B cell (primary cell): ENCODE measurements at places on chromosomes 6 and 20. TPM values are rescaled to one million over a fixed set of nuclear protein-coding genes. Genes with fewer than 3 reads are reported as not detected.

Gene R3HDML
- polyA plus RNA-seq, result not detected in 2 replicates

Gene GPSM3
- polyA plus RNA-seq, result 254 and 299 TPM in 2 replicates

Gene GMDS
- polyA plus RNA-seq, result 9.0 and 11.5 TPM in 2 replicates

Gene TP53TG5
- not detected in 2 replicates for polyA plus RNA-seq

Gene FAM229B
- polyA plus RNA-seq, result 0.65 and 1.3 TPM in 2 replicates

- H3K36me3 ChIP-seq, result no peaks in the 10 kb centered on the region
- H3K4me1 ChIP-seq, result no peaks in the 10 kb centered on the region
- no peak overlapping the region for H3K27ac ChIP-seq
- no peak overlapping the region for H3K4me3 ChIP-seq
Observed at GRCh38 chr6:17207281-17207680, 73.9 kb upstream of the RBM24 start.

DNA sequence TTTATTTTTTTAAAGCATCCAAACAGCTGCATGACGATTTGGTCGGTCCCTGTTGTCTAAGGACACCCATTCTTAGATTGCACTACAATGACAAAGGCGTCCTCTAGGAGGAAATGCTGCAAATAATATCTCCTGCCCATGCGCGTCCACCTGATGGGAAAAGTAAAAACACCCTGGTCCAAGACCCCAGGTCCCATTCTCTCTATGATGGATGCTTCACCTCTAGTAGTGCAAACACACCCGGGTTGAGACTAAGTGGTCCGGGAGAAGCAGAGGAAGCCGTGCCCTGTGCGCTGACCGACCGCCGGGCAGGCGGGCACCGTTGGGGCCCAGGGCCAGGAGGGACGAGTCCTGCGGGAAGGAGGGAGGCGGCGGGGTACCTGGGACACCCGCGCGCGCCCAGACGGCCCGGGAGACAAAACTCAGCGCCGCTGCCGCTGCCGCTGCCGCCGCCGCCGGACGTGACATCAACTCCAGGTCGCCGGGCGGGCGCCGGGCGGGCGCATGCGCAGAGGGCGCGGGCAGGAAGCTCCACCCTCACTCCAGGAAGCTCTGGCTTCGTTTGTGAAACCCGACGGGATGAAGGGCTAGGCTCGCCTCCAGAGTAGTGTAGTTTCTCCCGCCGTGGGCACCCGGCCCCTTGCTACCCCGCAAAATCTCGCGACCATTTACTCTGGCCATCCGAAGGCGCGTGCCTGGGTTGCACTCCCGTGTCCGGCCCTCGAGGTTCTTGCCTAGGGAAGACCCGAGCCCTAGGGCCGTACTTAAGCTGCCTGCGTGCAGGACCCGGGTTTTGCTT lies at the start of gene TBC1D7:
Gene TBC1D7, minus strand, starts transcription at position 462 of the 799 bp plus-strand sequence. CDS start 1,639 bp downstream, outside the sequence.
- DNase-seq, result peak; percentile 95
- no peaks in the 10 kb centered on the region for H3K27me3 ChIP-seq
- H3K4me1 ChIP-seq, result peaks cover 15% of the 10 kb centered on the region
- peak within 1 kb of the TSS; percentile 98 for H3K4me3 ChIP-seq

GRCh38 chr6:169567819-169568218 lies 134.0 kb downstream of the WDR27 start:
- no peak overlapping the region for H3K27ac ChIP-seq
- H3K27me3 ChIP-seq, result no peaks in the 10 kb centered on the region
- peaks cover 5% of the 10 kb centered on the region for H3K4me1 ChIP-seq
- H3K4me3 ChIP-seq, result no peak overlapping the region
- DNase-seq, result no peak

DNA sequence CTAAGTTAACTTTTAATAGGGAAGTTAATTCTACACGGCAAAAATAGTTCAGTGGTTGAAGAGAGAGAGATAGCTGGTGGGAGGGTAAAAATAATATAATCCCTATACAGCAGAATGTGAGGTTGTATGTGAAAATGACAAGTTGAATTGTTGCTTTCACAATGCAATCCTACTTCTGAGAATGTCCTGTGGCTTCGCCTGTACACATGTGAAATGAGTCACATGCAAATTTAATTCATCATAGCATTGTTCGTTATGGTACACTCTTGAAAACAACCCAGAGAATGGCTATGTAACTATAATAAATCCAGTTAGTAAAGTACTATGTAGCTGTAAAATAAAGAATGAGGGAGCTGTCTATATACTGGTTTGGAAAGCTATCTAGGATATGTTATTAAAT lies 46.0 kb upstream of the HINT3 start:
- no peak overlapping the region for H3K4me3 ChIP-seq
- no peaks in the 10 kb centered on the region for H3K4me1 ChIP-seq
- no peaks in the 10 kb centered on the region for H3K27me3 ChIP-seq
- no peak for DNase-seq
- no peak overlapping the region for H3K27ac ChIP-seq
- no peaks in the 10 kb centered on the region for H3K36me3 ChIP-seq

- DNase-seq, result peak; percentile 89
- no peaks in the 10 kb centered on the region for H3K36me3 ChIP-seq
- H3K27ac ChIP-seq, result peak overlapping the region; percentile 95
- peaks cover 27% of the 10 kb centered on the region for H3K4me1 ChIP-seq
- H3K27me3 ChIP-seq, result no peaks in the 10 kb centered on the region
Observed at GRCh38 chr6:28136585-28137504, 4.8 kb upstream of the ZKSCAN8 start.

DNA sequence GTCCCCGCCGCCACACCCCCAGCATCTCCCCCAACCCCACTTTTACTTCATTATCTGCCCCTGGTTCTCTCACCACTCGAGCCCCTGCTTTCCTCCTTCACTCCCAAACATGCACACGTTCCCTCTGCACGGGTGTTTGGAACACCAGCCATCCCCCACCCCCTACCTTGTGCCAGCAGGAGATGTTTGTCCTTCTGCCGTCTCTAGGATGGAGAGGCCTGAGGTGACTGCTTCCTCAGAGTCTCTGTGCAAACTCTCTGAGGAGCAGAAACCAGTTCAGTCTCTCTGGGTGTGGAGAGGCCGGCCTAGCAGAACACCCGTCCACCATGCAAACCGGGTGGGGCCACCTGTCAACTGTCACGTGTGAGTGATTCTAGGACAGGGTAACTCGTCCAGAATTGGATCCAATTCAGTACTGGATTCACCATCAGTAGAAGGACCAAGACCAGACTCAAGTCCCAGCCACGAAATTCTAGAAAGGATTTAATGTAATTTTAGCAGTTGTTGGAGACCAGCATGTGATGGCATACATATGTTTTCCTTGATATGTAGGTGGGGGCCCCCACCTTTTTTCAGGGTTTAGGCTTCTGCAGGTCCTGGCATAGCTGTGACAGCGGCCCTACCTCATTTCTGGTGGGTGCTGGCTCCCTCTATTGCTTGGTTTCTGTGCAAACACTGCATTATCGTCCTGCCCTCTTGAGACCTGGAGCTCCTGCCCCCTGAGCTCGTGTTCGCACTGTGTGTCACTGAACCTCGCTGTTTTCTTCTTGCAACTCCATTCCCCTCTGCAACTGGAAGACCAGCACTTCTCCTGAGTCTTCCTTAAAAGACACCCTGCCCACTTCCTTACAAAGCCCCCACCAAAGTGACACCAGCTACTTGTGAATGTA lies at the start of gene RAET1E:
Gene RAET1E, minus strand, starts transcription at position 259 of the 890 bp plus-strand sequence. CDS start 7,212 bp downstream, outside the sequence.
- H3K4me1 ChIP-seq, result no peaks in the 10 kb centered on the region
- H3K27ac ChIP-seq, result no peak within 1 kb of the TSS
- no peak within 1 kb of the TSS for H3K4me3 ChIP-seq
- no peaks in the 10 kb centered on the region for H3K36me3 ChIP-seq

DNA sequence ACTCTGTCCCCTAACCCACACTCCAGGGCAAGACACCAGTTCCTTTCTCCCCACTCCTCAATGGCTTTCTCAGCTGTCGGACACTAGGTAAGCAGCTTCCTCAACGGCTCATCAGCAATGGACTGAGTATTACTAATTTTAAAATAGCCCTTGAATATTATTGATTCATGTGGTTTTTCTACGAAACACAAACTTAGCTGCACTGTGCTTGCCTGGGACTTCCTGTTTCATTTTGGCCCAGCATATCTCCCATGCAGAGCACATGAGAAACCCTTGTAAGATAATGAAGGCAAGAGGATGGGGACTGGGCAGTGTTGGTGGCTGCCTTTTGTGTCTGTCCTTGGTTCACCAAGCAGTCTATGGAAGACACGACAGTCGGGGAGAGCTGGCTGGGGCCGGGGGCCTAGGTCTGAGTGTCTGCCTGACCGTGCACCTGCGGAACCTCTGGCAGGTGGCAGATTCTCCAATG lies 48.9 kb downstream of the RNASET2 start:
- peak; percentile 52 for DNase-seq
- peak overlapping the region; percentile 14 for H3K27ac ChIP-seq
- no peaks in the 10 kb centered on the region for H3K27me3 ChIP-seq

GRCh38 chr20:32007787-32008616 lies 2.2 kb upstream of the CCM2L start:
- no peaks in the 10 kb centered on the region for H3K27me3 ChIP-seq
- H3K4me3 ChIP-seq, result no peak overlapping the region
- no peaks in the 10 kb centered on the region for H3K4me1 ChIP-seq
- DNase-seq, result no peak
- no peaks in the 10 kb centered on the region for H3K36me3 ChIP-seq

GRCh38 chr6:130787726-130788500 lies 39.3 kb upstream of the SMLR1 start:
- DNase-seq, result no peak
- no peaks in the 10 kb centered on the region for H3K4me1 ChIP-seq
- H3K27ac ChIP-seq, result no peak overlapping the region
- H3K36me3 ChIP-seq, result no peaks in the 10 kb centered on the region
- H3K27me3 ChIP-seq, result no peaks in the 10 kb centered on the region
- no peak overlapping the region for H3K4me3 ChIP-seq

- no peaks in the 10 kb centered on the region for H3K27me3 ChIP-seq
- no peaks in the 10 kb centered on the region for H3K4me1 ChIP-seq
Observed at GRCh38 chr6:158160932-158161539, 7.0 kb downstream of the SERAC1 start.

GRCh38 chr20:57633945-57634491 lies 13.8 kb upstream of the ZBP1 start:
- DNase-seq, result no peak
- no peak overlapping the region for H3K4me3 ChIP-seq
- no peaks in the 10 kb centered on the region for H3K36me3 ChIP-seq
- peaks cover 18% of the 10 kb centered on the region for H3K4me1 ChIP-seq

DNA sequence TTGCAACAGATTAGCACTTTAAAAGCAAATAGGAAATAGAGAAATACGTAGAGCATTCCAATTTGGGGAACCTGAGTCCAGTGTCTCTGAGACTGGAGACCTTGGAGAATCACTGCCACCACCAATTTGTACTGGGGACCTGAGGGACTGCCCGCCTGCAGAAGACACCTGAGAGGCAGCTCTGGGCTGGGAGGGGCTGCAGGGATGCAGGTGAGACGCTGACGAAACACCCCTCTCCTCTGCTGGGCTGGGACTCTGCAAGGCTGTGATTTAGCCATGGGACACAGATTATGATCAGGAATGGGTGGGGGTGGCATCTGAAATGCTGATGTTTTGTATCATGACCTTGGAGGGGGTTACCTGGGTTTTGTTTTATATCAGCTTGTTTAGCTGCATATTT lies 7.0 kb upstream of the APMAP start:
- H3K4me3 ChIP-seq, result no peak overlapping the region
- H3K36me3 ChIP-seq, result peaks cover 7% of the 10 kb centered on the region
- peaks cover 8% of the 10 kb centered on the region for H3K4me1 ChIP-seq
- no peaks in the 10 kb centered on the region for H3K27me3 ChIP-seq
- no peak overlapping the region for H3K27ac ChIP-seq

DNA sequence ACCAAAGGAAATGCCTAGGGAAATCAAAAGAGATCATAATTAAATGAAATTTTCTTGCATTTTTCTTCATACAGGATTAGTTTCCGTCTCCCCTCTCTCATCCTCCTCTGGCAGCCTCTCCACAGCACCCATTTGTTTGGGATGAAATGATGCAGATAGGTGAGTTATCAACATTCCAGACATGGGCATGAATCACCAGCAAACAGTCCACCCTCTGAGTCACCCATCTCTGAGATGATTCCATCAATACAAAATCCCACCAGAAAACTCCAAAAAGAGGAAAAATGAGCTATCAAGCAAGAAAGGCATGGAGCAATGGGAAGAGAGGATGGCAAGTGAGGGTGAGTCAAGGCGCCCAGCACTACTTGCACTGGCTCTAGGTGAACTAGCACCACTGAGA lies 11.4 kb downstream of the MC3R start:
- H3K4me3 ChIP-seq, result no peak overlapping the region
- H3K4me1 ChIP-seq, result no peaks in the 10 kb centered on the region
- H3K27ac ChIP-seq, result no peak overlapping the region
- no peak for DNase-seq

DNA sequence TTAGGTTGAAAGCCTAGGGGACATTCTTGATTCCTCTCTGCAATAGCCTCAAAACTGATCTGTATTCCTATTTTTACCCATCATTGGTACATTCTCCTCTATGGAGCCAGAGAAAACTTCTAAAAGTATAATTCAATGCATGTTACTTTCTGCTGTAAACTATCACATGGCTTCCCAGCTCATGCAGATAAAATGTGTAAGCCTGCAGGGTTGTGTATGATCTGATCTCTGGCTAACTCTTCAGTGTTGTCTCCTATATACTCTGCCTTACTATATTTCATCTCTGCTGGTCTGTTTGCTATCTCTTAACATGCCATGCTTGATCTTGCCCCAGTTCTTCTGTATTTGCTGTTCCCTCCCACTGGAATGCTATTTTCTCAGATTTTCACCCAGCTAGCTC lies 323.3 kb upstream of the RSPO3 start:
- no peaks in the 10 kb centered on the region for H3K36me3 ChIP-seq
- no peak for DNase-seq
- H3K27ac ChIP-seq, result no peak overlapping the region
- H3K4me1 ChIP-seq, result no peaks in the 10 kb centered on the region
- no peak overlapping the region for H3K4me3 ChIP-seq

DNA sequence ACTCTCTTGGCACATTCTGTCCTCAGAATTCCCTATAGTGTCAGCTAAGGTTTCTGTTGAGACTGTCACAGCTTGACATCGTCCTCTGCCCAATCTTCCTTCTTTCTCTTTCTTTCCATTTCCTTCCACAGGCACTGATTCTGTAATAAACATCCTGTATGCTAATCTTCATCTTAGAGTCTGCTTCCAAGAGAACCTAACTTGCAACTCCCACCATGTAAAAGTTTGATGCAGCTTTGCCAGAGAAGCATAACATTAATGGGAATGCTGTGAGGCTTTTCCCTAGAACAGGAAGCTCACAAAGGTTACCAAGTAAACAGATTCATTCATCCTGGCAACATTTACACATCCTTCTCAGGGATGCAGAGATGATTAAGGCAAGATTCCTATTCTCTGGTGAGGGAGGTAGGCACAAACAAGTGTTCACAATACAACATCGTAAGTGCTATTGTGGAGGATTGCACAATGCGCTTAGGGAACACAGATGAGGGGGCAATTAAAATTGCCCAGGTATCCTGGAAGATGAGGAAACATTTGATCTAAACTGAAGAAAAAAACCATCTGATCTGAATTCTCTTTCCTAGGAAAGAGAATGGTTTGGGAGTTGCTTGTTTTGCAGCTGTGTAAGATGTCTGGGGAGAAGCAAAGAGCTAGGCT lies 74.7 kb downstream of the GRM1 start:
- no peak overlapping the region for H3K4me3 ChIP-seq
- no peaks in the 10 kb centered on the region for H3K36me3 ChIP-seq
- no peaks in the 10 kb centered on the region for H3K4me1 ChIP-seq
- no peaks in the 10 kb centered on the region for H3K27me3 ChIP-seq

- peaks cover 9% of the 10 kb centered on the region for H3K4me1 ChIP-seq
- H3K36me3 ChIP-seq, result no peaks in the 10 kb centered on the region
- H3K27ac ChIP-seq, result no peak overlapping the region
- no peaks in the 10 kb centered on the region for H3K27me3 ChIP-seq
Observed at GRCh38 chr6:42424906-42425474, 26.7 kb downstream of the TRERF1 start.
